ENCODE measurements at places on chromosomes 12 and 14.

GRCh38 chr12:51977320-51977753 is 25.8 kb downstream of the ACVR1B start:
- no peak for DNase-seq

- no peak for DNase-seq
Measured at GRCh38 chr12:321606-322326, 59.1 kb upstream of the SLC6A13 start.

DNA sequence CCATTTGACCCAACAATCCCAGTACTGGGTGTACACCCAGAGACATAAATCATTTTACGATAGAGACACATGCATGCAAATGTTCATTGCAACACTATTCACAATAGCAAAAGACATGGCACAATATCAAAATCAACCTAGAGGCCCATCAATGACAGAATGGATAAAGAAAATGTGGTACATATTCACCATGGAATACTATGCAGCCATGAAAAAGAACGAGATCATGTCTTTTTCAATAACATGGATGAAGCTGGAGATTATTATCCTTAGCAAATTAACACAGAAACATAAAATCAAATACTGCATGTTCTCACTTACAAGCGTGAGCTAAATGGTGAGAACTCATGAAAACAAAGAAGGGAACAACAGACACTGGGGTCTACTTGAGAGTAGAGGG is 249.1 kb downstream of the RASSF9 start:
- DNase-seq: no peak

GRCh38 chr12:68641138-68641537 is 30.4 kb downstream of the RAP1B start:
- DNase-seq: no peak

- no peak for DNase-seq
Measured at GRCh38 chr14:91061056-91061887, 831 bp upstream of the RPS6KA5 start.

DNA sequence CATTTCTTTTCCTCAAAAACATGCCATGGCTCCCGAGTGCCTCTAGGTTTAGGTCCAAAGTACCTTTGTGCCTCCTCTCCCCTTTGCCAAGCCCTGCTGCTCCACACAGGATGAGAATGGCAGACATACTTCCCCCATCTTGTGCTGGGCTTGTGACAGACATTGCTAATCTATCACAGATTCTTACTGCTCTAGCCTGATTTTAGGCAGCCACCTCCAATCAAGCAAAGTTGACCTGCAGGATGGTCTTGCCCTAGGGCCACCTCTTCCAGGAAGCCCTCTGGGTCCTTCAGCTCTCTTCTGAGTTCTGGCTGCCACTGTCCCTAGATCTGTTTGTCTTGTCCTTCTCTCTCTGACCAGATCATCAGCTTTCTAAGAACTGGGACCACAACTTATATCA is 20.5 kb downstream of the FOXN4 start:
- no peak for DNase-seq

DNA sequence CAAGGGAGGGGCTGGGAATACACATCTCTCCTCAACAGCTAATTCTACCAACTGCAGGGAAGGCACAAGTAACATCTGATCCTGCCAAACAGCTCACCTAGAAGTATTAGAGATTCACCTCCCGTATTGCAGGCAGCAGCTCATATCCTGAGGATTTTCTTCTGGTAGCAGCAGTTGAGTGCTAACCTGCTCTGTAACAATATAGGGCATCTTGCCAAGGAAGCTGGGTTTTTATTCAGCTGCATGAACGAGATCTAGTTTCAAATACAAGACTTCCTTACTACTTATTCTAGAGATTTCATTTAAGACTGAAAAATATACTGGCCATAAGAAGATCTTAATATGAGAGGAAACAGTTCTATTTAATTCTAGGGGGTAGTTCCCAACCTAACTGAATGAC is 261.4 kb upstream of the USP15 start:
- DNase-seq: no peak

DNA sequence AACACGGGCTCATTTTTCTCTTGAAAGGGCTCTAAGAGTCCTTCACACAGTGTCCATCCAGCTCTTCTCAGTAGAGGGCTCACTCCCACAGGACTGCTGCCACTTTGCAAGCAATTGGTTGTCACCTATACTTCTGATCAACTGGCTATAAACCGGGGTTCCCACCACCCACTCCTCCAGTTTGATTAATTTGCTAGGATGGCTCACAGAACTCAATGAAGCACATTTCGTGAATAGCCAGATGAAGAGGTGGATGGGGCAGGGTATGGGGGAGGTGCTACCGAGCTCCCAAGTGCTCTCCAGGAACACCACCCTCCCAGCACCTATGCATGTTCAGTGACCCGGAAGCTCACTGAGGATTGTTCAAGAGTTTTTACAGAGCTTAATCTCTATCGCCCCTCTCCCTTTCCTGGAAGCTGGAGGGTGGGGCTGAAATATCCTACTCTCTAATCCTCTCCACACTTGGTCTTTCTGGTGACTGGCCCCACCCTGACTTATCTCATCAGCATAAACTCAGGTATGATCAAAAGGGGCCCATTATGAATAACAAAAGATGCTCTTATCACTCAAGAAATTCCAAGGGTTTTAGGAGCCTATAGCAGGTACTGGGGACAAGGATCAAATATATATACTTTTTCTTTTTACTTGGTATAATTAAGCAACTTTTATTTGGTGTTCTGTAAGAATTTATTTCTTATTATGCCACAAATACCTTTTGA is 13.9 kb upstream of the EGLN3 start:
- DNase-seq: no peak

GRCh38 chr14:96790186-96790585 is 7.0 kb upstream of the VRK1 start:
- no peak for DNase-seq

DNA sequence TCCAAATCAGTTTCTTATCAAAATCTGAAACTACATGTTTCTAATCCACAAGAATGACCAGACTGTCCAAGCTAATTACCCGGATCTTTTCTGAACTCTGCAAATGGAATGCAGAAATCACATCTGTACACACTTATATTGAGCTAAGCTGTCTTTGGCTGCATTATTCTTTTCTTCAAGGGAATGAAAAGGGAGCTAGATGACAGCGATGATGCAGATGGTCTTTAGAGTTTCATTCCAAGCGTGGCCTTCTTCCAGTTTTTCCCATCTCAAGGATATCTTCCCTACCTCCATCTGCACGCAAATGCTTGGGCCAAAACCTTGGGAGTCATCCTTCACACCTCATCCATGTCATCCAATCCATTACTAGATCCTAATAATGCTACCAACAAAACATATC is 12.6 kb downstream of the KCNH5 start:
- no peak for DNase-seq

- no peak for DNase-seq
Measured at GRCh38 chr14:89881839-89882238, 72.7 kb downstream of the EFCAB11 start.

DNA sequence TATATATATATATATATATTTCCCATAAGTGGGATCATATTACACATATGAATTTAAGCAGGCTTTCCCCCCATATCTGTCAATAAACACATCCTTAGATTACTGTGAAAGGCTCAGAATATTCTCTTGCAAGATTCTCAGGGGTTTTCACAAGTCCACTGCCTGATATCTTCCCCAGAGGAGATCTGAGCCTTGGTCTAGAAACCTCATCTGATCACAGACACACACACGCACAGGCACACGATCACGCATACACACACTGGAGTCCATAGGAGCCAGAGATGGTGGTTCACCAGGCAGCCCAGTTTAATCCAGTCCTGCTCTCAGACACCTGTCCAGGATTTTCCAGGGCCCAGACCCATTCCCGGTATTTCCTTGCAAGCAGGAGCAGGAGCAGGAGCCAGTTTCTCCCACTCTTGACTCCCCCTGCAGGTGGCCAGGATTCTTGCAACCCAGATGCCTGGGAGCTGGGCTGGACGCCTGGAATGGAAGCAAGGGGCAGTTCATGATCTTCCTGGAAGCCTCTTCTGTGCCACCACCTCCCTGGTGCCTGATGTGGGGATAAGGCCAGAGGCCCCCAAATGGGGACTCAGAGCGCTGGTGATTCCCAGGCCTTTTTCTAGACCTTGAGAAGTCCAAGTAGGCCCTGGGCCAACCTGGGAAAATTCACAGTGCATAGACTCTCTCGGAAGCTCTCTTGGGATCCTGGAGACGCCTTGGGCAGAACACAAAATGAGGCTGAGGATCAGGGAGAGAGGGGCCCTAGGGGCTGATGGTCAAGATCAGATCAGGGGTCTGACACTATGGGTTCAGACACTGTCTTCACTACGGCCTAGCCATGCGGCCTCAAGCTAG is 16.5 kb upstream of the KRT78 start:
- DNase-seq: peak; percentile 88

- no peak for DNase-seq
Measured at GRCh38 chr12:91887957-91888356, 257.7 kb downstream of the BTG1 start.

DNA sequence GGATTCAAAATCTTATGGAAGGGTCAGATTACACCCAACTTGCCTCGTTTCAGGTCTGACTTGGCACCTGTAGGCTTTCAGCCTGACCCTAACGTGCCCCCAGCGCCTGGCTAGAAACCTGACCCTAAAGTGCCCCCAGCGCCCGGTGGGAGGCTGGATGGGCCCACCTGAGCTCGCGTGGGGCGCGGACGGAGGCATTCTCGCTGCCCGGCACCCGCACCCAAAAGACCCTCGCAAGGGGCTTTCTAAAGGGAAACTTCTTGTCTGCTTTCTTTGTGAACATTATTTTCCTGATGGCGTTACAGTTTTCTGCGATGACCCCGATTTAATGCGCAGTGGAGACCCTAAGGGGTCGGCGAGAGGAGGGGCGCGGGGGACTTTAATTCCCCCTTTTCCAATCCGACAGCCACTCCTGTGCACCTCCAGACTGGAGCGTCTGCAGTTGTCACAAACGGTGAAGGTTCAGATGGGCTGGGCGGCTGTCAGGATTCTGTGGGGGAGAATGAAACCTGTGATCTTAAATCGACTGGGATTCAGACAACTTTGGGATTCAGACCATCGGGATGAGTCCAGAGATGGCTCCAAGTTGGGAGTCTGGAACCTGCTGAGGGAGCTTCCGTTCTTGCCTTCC is 751 bp upstream of the HRK start:
- no peak for DNase-seq

DNA sequence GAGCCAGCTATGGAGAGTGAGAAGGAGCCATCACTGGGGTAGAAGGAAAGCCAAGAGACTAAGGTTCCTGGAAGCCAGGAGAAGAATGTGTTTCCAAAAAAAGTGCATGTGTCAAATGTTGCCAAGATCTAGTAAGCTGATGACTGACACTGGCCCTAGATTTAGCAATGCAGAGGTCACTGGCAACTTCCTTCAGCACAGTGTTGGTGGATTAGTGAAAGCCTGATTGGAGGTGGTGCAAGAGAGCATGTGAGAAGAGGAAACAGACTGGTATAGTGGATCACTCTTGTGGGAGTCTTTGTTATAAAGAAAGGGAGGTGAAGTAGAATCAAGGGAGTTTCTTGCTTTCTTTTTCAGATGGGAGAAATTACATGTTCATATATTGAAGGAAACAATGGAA is 34.1 kb upstream of the CHGA start:
- no peak for DNase-seq

- no peak for DNase-seq
Measured at GRCh38 chr12:49673446-49674317, 33.5 kb downstream of the FMNL3 start.

GRCh38 chr12:108597559-108598471 is at the start of gene TMEM119:
TSS of gene TMEM119 (minus strand) at chr12:108598084. CDS start at chr12:108592383, 5,701 bp downstream.
- no peak for DNase-seq

GRCh38 chr14:89190765-89191513 is 226.1 kb downstream of the FOXN3 start:
- DNase-seq: no peak

- peak; percentile 81 for DNase-seq
Measured at GRCh38 chr12:34393086-34393820, 371.0 kb downstream of the ALG10 start.

DNA sequence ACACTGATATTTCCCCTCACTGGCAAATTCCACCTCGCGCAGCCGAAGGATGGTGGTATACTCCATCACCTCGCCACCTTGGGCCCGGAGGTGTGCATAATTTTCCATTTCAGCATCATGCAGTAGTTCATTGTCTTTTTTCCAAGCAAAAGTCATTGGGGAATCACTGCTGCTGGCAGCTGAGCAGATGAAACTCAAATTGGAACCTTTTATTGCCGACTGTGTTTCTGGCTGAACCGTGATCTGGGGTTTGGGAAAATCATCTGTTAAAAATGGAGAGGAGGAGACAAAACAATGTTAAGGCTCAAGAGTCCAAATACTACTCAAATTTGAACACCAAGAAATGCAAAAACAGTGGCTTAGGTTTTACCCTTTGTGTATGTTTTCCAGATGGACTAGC is 39.7 kb downstream of the LRIG3 start:
- DNase-seq: no peak

- DNase-seq: no peak
Measured at GRCh38 chr12:53122961-53123468, 19.7 kb downstream of the SOAT2 start.

GRCh38 chr12:120537856-120538220 is 3.7 kb downstream of the RNF10 start:
- DNase-seq: no peak

- no peak for DNase-seq
Measured at GRCh38 chr12:58883576-58884334, 36.5 kb downstream of the LRIG3 start.

GRCh38 chr12:61369241-61369910 is 890.8 kb upstream of the USP15 start:
- no peak for DNase-seq

DNA sequence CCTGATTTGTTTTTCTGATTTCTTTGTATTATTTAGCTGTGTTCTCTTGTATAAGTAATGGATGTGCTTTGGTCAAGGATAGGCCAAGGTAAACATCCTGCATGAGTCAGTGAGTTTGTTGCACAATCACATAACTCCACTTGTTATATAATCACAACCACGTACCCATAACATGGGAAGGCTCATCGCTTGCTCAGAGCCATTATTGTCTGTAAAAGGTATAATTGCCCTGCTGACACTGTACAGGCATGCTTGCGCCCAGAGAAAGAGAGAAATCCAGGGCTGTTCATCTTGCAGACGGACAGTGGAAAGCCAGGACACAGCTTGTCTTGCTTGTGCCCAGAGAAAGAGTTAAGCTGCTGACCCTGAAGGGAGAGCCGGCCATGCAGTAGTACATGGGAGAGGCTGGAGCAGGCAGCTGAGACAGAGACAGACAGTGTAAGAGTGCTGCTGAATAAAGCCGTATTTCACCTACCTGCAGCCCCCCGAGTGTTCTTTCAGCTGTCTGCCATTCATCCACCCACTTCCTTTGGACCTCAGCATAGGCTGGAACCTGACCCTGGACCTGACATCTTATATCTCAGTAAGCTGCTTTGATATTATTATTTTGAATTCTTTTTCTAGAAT is 174.7 kb upstream of the DAAM1 start:
- no peak for DNase-seq

- DNase-seq: peak; percentile 43
Measured at GRCh38 chr14:98956181-98956580, 315.8 kb downstream of the BCL11B start.

- no peak for DNase-seq
Measured at GRCh38 chr12:72246370-72246769, 25.8 kb upstream of the TRHDE start.
